ENCODE measurements at places on chromosomes 4 and X.

- no peak for DNase-seq
Measured at GRCh38 chr4:174554231-174554728, 32.0 kb upstream of the HPGD start.

GRCh38 chr4:8314691-8315255, 45.2 kb downstream of the HTRA3 start:
- DNase-seq, result no peak

GRCh38 chr4:182897601-182898478, 19.3 kb downstream of the DCTD start:
- no peak for DNase-seq

GRCh38 chr4:39713691-39714090, 15.8 kb downstream of the UBE2K start:
- peak; percentile 27 for DNase-seq

GRCh38 chrX:4655743-4656142, 942.3 kb upstream of the PRKX start:
- DNase-seq, result no peak

GRCh38 chr4:75107755-75108612, 175.1 kb downstream of the PARM1 start:
- DNase-seq, result no peak

- no peak for DNase-seq
Measured at GRCh38 chrX:120429776-120430540, 39.1 kb downstream of the LAMP2 start.

- DNase-seq, result no peak
Measured at GRCh38 chrX:138082896-138083295, 517.0 kb downstream of the ZIC3 start.

- DNase-seq, result peak; percentile 98
Measured at GRCh38 chr4:113445286-113445685, 316.3 kb downstream of the CAMK2D start.

GRCh38 chr4:173403051-173403450, 4.1 kb upstream of the SCRG1 start:
- no peak for DNase-seq

DNA sequence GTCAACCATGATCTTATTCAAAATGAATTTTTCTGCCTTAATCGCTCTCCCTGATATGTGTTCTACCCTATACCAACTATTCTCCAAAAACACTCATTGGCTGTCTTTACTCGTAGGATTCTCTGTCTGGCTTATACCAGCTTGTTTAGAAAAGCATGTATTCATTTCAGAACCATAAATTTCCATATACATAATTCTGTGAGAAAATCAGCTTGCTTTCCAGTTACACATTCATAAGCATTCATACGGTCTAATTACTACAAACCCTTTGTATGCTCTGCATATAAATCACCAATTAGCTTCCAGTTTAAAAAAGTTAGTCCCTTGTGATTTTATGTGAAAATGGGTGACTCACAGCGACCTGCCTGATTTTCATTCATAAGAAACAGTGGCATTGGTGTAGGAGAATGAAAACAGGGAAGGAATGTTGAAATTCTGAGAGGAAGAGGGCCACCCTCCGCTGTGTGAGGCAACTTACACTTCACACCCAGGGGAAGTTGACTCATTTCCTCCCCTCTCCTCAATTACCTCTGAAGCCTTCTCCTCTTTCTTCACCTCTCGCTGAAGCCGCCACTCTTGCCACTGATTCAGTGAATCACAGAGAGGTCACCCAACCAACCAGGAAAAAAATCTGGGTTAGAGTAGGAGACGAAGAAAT, 63.3 kb downstream of the MEPE start:
- peak; percentile 89 for DNase-seq

DNA sequence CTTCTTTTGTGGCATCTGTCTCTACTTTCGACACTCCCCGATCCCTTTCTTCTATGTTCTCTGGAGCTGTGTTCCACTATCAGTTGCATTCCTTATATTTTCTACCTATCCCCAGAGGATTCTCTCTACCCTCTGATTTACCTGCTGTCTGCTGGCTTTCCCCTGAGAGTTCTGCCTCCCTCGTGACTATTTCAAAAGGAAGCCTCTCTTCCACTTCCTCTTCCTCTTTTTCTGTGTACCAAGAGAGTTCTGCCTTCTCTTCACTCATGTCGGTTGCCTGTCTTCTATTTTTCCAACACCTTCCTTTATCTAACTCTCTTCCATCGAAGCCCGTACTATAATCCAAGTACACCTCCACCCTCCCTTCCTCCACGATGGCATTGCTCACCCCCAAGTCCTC, 631.7 kb downstream of the SMARCA1 start:
- DNase-seq, result no peak

GRCh38 chr4:56976837-56977320, 527 bp downstream of the NOA1 start:
- DNase-seq, result no peak
